ENCODE measurements at places on chromosomes 16 and 17.
A peak's percentile ranks its signal among the peaks of the same experiment; 100 is the strongest.

- no peak for DNase-seq
These were observed 20.8 kb upstream of the DNAH17 start for GRCh38 chr17:78598013-78598471.

DNA sequence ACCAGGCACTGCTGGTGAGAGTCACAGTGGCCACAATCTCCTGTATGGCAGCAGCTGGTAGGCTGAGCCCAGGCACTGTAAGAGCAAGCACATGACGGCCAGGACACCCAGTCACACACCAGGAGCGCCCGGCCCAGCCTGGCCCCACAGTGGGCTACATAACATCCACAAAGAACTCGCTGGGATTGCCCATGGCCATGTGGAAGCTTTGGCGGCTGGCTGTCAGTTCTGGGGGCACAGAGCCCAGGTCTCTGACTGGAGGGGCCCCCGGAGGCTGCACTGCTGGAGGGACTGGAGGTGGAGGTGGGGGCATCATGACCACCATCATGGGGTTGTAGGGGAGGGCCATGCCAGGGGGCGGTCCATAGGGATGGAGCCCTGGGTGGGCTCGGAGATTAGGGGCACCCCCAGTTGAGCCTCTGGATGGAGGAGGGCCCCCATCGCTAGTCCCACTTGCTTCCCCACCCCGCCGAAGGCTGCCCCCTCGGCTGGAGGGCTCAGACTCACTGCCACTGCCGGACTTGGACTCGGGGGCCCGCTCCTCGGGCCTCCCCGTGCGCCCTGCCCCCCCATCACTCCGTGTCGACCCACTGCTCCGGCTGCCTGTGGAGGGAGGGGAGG, 6.1 kb downstream of the ACADVL start:
- no peak for DNase-seq

DNA sequence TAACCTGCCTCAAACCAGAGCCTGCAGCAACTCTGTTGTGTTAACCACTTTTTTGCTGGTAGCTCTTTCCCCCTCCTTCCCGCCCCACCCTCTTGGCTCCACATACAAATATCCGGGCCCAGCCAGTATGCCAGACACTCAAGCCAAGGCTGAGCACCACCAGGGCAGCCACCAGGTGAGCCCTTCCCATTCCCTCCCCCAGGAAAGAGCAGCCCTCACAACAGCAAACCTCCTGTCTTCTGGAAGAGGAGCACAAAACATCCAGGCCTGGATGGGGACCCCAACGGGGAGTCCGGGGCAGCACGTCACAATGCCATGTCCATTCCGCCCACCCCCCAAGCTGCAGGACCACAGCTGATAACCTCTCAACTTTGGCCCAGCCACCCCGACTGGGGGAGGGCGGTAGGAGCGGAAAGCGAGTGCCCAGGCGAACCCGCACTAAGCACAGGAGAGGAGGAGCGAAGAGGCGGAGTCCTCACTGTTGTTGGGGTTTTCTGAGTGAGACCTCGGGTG, 757 bp downstream of the ORMDL3 start:
- DNase-seq = peak; percentile 85

DNA sequence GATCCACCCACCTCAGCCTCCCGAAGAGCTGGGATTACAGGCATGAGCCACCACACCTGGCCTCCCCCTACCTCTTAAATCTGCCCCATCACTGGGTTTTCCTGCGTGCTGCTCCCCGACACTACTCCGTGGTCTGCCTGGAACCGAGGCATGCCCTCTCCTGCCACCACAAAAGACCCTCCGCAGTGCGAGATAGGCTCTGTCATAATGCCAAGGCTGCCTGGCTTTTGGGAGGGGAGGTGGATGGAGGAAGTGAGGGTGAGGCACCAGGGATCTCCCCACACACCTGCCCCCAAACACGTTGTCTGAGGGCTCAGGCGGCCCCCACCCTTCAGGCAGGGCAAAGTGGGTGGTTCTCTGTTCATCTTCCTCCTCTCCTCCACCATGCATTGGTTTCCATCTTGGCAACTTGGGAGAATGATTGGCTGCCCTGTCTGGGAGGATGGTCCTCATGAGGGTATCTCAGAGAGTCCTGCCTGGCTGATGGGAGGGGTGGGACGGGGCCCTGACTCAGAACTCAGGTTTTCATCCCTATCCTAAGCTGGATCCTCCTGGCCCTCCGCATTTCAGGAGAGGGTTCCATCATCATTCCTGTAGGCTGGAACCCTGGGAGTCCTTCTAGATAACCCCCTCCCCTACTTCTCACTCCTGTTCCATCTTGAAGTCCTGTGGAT, 23.2 kb downstream of the IGFBP4 start:
- DNase-seq = no peak

DNA sequence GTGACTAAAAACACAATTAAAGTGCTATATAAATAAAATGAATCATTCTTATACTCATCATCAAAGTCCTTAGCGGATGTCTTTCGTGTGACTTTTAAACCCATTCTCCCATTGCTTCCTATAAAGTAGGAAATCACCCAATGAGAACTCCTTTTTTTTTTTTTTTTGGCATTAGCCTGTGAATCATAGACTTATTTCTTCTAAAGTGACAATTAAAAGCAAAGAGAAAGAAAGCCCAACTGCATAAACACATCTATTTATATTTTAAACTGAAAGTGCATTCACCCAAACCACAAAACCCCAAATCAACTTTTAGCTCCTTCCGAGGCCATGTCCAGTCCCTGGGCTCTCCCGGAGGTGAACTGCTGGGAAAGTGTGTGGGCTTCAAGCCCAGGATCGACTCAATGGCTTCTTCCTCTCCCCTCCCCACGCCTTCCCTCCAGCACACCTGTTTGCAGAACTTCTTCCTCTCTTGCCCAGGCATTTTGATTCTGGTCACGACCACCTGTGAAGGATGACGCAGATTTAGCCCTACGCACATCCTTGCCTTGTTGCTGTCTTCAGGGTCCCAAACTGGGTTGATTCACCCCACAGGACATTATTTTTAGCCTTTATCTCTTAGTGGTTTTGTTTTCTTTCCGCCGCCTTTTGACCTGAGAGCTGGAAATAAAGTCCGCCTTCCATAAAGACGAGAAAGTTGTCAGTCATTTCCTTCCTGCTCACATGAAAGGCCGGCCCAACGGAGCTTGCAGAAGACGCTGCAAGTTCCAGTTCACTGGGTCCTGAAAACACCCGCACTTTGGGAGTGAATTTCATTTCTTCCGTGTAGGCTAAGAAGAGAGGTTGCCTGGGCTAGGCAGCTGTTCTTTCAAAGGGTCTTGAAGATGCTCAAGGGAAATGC, 166.8 kb downstream of the MAP2K6 start:
- DNase-seq = no peak
